SJCRH30 (cell line): ENCODE measurements at places on chromosomes 12 and 14. TPM values are rescaled to one million over a fixed set of nuclear protein-coding genes. Genes with fewer than 3 reads are reported as not detected.

- H3K27me3 ChIP-seq = no peaks in the 10 kb centered on the region
- DNase-seq = no peak
- H3K36me3 ChIP-seq = no peaks in the 10 kb centered on the region
- H3K27ac ChIP-seq = no peak overlapping the region
- H3K4me3 ChIP-seq = no peak overlapping the region
- H3K4me1 ChIP-seq = no peaks in the 10 kb centered on the region
Observed at GRCh38 chr12:14111230-14111865, 129.9 kb upstream of the GRIN2B start.

Gene VIPAS39
- total RNA-seq = 18.5 and 19.6 TPM in 2 replicates

Gene NFE2
- not detected in 2 replicates for total RNA-seq

DNA sequence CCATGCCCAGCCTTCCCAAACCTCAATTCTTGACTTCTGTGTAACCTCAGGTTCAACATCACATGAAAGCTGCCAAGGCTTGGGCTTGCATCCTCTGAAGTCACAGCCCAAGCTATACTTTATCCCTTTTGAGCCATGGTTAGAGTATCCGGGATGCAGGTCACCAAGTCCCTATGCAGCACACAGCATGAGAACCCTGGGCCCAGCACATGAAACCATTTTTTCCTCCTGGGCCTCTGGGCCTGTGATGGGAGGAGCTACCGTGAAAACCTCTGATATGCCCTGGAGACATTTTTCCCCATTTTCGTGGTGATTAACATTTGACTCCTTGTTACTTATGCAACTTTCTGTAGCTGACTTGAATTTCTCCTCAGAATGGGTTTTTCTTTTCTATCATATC, 25.8 kb upstream of the DIO2 start:
- no peaks in the 10 kb centered on the region; the same call in 1 of the 2 replicates for H3K36me3 ChIP-seq
- no peak overlapping the region for H3K27ac ChIP-seq
- H3K27me3 ChIP-seq = no peaks in the 10 kb centered on the region

Gene CLEC1B
- not detected in 2 replicates for total RNA-seq

Gene DEGS2
- 0.03 TPM in 1 of 2 replicates, not detected in the other for total RNA-seq

DNA sequence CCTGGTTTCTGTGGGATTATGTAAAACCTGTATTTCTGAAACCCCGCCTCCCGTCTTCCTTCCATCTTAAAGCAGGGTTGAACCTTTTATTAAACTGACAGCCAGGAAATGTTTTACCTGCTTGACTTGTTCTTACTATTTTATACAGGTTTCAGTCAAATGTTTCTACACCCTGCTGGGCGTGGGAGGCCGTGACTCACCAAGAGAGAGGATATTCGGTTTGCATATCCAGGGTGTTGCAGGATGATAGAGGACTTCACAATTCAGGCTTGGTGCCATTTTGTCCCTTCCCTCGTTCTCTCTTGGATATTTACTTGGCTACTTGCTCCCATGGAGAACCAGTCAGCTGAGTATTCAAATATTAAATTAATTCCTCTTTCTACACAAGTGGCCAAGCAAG, 69.7 kb downstream of the ARF6 start:
- no peak overlapping the region for H3K27ac ChIP-seq
- DNase-seq = no peak

- peak; percentile 57 for DNase-seq
- H3K27ac ChIP-seq = no peak overlapping the region
- H3K4me3 ChIP-seq = no peak overlapping the region
Observed at GRCh38 chr12:101050631-101051030, 159.4 kb downstream of the SLC5A8 start.

- no peak overlapping the region for H3K4me3 ChIP-seq
- no peaks in the 10 kb centered on the region for H3K27me3 ChIP-seq
- no peak overlapping the region for H3K27ac ChIP-seq
Observed at GRCh38 chr14:63475761-63476160, 67.4 kb downstream of the PPP2R5E start.

Gene MYH6
- total RNA-seq = not detected in 2 replicates

Gene KCNH5
- total RNA-seq = not detected in 2 replicates

- no peaks in the 10 kb centered on the region for H3K27me3 ChIP-seq
- H3K27ac ChIP-seq = no peak overlapping the region
- peaks cover 4% of the 10 kb centered on the region; the same call in 1 of the 2 replicates for H3K4me1 ChIP-seq
- DNase-seq = no peak
- H3K36me3 ChIP-seq = no peaks in the 10 kb centered on the region
- H3K4me3 ChIP-seq = no peak overlapping the region
Observed at GRCh38 chr12:28689398-28690175, 459.5 kb upstream of the FAR2 start.

GRCh38 chr12:24201258-24201970, 251.9 kb upstream of the SOX5 start:
- H3K36me3 ChIP-seq = no peaks in the 10 kb centered on the region
- no peaks in the 10 kb centered on the region for H3K4me1 ChIP-seq
- H3K27me3 ChIP-seq = no peaks in the 10 kb centered on the region
- H3K4me3 ChIP-seq = no peak overlapping the region

- peak overlapping the region; percentile 10 for H3K4me3 ChIP-seq
- H3K36me3 ChIP-seq = no peaks in the 10 kb centered on the region
- DNase-seq = peak; percentile 12
- H3K27me3 ChIP-seq = no peaks in the 10 kb centered on the region
- peaks cover 34% of the 10 kb centered on the region for H3K4me1 ChIP-seq
- H3K27ac ChIP-seq = peak overlapping the region; percentile 72
Observed at GRCh38 chr12:77847060-77847541, 16.4 kb downstream of the NAV3 start.

DNA sequence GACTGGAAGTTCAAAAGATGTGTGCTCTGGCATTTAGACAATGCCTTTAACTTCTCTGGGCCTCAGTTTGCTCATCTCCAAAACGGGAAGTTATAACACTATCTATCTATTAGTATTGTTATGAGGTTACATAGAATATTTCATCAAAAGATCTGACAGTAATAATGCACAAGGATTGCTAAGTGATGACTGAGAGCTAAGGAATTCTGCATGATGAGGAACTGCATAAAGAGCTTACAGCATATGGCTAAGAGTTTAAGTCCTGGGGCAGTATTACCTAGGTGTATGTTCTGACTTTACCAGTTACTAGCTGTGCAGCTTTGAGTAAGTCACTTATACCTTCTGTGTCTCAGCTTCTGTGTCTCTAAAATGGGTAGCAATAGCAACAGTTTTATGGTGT, 160.1 kb upstream of the TMPO start:
- DNase-seq = no peak
- no peak overlapping the region for H3K4me3 ChIP-seq

Gene TAS2R50
- total RNA-seq = 0.76 and 2.3 TPM in 2 replicates

DNA sequence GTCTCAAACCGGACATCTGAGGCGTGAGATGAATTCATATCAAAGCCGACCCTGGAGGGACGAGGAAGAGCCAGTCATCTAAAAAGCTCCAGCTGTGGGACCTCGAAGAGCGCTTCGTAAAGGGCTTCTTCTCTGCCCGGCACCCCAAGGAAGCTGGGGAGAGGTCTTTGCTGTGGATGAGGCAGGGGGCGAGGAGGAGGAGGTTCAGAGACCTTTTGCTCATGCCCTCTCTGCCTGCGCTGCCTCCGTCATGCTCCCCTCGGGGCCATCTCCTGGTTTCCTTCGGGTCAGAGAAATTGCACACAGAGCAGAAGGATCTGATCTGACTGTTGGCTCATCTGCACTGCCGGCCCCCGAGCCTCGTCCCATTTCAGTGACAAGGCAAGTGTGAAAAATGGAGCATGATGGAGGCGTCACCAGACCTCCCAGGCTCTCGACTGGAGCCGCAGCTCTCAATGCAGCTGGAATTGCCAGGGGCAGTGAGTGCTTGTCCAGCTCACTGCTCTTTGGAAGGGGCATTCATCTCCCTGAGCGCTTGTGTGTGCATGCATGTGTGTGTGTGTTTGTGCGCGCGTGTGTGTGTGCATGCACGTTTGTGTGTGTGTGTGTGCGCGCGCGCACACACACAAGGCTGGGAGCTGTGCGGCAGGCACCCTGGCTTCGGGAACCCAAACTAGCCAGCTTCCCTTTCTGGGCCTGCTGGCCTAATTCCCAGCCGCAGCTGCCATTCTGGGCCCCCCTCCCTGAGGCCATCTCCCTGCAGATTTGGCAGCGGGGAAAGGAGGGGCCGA, 9.2 kb downstream of the CABP1 start:
- peak overlapping the region; percentile 50 for H3K4me3 ChIP-seq
- H3K36me3 ChIP-seq = no peaks in the 10 kb centered on the region
- peak; percentile 77 for DNase-seq
- H3K27ac ChIP-seq = no peak overlapping the region

Gene CELA1
- total RNA-seq = not detected in 2 replicates

GRCh38 chr12:122081083-122081696, 2.6 kb downstream of the MLXIP start:
- peak overlapping the region; percentile 89 for H3K27ac ChIP-seq
- peak overlapping the region; percentile 68 for H3K4me3 ChIP-seq
- H3K36me3 ChIP-seq = peaks cover 17% of the 10 kb centered on the region
- H3K27me3 ChIP-seq = no peaks in the 10 kb centered on the region
- peaks cover 21% of the 10 kb centered on the region for H3K4me1 ChIP-seq

- DNase-seq = no peak
- H3K36me3 ChIP-seq = no peaks in the 10 kb centered on the region
- no peak overlapping the region for H3K27ac ChIP-seq
- H3K4me1 ChIP-seq = peaks cover 22% of the 10 kb centered on the region
Observed at GRCh38 chr12:13120413-13120812, 16.9 kb upstream of the GSG1 start.

DNA sequence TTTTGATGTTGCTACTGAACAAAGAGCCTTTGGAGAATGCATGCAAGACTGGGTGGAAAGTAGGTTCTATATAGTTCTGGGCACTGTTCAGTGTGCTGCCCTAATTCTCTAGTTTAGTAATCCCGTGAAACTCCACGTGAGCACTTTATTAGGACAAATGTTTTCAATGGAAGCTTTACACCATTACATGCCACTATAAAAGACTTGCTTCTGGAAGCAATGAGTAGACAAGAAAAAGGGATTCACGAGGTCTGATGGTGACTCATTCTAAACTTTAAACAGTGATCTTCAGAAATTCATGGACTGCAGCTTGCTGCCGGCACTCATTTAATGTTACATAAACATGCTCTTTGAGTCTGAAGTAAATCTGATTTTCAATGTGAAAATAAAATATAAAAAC, 22.3 kb downstream of the ATG14 start:
- peaks cover 3% of the 10 kb centered on the region; the same call in 1 of the 2 replicates for H3K36me3 ChIP-seq
- no peaks in the 10 kb centered on the region for H3K27me3 ChIP-seq
- no peak overlapping the region for H3K27ac ChIP-seq
- no peak overlapping the region for H3K4me3 ChIP-seq
- no peak for DNase-seq

- DNase-seq = no peak
- H3K27me3 ChIP-seq = no peaks in the 10 kb centered on the region
- H3K4me1 ChIP-seq = no peaks in the 10 kb centered on the region
- H3K27ac ChIP-seq = no peak overlapping the region
- no peak overlapping the region for H3K4me3 ChIP-seq
Observed at GRCh38 chr14:91202234-91202974, 42.1 kb downstream of the GPR68 start.

DNA sequence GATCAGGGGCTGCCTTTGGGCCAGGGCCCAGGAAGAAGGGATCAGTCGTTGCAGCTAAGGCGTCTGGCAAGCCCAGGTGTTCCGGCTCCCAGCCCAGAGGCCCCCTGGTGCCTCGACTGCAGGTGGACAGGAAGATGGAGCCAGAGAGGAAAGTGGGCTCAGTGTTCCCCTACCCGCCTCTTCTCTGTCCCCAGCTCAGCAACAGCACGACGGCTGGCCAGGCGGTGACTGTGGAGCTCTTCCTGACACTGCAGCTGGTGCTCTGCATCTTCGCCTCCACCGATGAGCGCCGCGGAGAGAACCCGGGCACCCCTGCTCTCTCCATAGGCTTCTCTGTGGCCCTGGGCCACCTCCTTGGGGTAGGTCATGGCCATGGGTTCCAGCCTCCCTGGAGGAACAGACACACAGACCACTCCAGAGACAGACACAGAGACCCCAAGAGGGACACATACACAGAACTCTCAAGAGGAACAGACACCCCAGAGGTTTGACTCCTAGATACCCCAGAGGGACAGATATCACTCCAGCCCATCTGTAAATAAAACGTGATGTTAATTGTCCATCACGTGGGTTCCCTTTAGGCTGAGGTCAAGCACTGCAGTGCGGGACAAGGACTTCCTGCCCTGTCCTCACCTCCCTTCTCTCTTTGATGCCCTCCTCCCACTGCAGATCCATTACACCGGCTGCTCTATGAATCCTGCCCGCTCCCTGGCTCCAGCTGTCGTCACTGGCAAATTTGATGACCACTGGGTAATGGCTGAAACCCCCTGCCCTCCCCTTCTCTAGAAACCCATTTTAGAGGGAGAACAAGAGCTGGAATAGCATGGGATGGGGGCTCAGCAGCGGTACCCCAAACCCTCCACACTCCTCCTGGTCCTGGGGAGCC, 3.7 kb downstream of the AQP2 start:
- DNase-seq = peak; percentile 52
- H3K27ac ChIP-seq = no peak overlapping the region
- H3K4me1 ChIP-seq = peaks cover 5% of the 10 kb centered on the region
- no peaks in the 10 kb centered on the region for H3K36me3 ChIP-seq
- H3K4me3 ChIP-seq = no peak overlapping the region

DNA sequence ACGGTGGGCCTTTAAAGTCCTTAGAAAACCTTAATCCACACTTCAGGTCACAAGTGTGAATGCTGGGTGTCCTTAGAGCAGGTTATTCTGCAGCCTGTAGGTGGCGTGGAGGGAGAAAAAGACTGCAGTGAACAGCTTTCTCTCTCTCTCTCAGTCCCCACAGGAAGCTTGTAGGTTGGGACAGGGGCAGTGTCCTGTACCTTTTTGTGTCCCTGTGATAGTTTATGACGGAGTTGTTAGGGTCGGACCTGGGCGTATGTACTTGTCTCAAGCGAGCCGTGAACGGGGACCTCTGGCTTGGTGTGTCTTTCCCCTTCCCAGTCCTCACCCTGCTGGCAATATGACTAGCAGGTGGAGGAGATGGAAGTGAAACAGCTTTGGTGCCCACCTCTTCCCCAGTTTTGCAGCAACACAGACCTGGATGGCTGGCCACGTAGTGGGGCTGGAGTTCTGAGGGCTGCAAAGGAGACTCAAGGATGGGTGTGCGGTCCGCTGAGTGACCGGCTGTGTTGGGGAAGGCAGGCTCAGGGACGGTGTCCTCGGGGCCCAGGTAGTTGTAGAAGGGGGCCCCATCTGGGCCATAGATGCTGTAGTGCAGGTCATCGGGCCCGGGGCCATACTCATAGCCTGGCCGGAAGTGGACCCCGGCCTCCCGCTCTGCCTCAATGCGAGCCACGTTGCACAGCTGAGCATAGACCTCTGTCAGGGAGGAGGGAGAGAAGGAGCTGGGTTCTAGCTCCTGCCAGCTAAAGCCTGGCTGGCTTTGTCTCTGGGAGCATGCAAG, 8.9 kb downstream of the ISCA2 start:
- H3K4me3 ChIP-seq = no peak overlapping the region
- no peaks in the 10 kb centered on the region for H3K27me3 ChIP-seq
- no peak overlapping the region for H3K27ac ChIP-seq
- DNase-seq = no peak
- no peaks in the 10 kb centered on the region for H3K4me1 ChIP-seq

DNA sequence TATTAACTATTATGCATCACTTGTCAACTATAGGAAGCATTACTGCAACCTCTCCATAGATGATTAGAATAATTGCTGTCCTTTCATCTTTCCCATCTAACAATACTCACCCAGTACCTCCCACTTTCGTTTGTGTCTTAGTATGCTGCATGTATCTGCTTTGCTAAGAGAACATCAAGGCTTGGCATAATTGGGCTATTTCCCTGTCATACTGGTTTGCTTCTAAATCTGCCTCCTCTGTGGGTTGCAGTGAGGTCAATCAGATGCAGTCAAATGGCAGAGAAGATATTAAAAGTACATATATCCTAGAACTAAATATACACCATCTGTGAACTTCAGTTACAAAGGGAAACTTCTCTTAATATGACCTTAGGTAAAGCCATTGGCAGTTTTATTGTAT, 710.8 kb downstream of the DIO2 start:
- no peaks in the 10 kb centered on the region for H3K4me1 ChIP-seq
- no peaks in the 10 kb centered on the region for H3K36me3 ChIP-seq
- DNase-seq = no peak
- no peaks in the 10 kb centered on the region for H3K27me3 ChIP-seq
- no peak overlapping the region for H3K27ac ChIP-seq
